ENCODE measurements at places on chromosomes 12 and 14.

DNA sequence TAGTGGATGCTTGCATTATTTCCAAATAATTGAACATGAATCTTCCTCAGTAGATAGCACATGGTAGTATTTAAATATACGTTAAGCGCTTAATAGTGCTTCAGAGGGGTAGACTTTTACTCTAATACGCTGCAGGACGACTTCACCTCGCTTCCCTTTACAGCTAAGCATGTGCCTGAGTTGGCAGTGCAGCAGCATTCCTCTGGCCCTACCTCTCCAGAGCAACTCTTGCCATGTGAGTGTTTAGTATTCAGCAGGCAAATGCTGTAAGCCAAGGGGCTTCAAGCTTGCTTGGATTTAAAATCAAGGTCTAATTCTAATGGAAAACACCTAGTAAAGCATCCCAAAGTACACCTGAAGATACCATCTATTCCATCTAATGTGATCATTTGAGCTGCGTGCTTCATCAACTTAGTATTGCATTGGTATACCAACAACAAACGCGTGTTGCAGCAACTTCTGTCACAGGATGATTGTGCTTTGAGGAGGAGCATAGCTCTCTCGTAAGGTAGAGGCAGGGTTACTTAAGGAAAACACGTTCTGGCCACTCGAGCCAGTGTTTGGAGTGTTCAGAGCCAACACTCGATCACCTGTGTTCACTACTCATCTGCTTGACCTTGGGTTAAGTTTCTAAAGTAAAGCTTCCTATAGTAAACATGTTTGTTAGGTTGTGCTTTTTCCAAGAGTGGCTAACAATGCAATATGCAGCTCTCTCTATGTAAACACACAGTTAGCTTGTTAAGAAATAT is 60.6 kb downstream of the PIWIL1 start:
- no peak for DNase-seq

DNA sequence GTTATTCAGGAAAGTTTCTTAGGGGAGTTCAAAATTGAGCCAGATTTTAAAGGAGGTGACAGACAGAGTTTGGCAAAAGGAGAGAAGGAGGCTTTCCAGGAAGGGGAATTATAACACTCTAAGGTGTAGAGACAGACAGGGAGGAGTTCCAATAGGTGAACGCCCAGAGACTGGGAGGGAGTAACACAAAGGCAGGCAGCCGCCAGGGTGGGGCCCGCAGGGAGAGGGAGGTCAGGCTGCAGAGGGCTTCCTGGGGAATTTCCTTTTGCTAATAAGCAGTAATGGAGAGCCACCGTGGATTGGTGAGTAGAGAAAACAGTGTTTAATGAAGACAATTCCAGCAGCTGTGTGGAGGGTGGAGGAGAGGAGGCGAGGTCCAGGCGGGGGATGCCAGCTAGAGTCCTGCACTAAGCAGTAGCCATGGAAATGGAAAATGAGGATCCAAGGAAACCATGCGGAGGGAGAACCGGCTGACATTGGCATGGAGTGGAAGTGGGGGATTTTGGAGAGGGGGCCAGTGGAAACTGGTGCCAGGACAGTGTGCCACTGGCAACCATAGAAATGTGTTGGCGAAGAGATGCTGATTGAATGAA is 22.2 kb downstream of the GRIN2B start:
- DNase-seq, result no peak

- DNase-seq, result no peak
Measured at GRCh38 chr14:24384169-24384568, 14.6 kb upstream of the NYNRIN start.

GRCh38 chr12:57522887-57523705 is 472 bp downstream of the MBD6 start:
- DNase-seq, result peak; percentile 57

GRCh38 chr12:59843260-59843843 is 247.5 kb downstream of the SLC16A7 start:
- peak; percentile 46 for DNase-seq

- no peak for DNase-seq
Measured at GRCh38 chr12:67989184-67989920, at the start of gene IFNG-AS1. Gene IFNG-AS1, plus strand, starts transcription at chr12:67989447.
